Osteoblast (primary cell): ENCODE measurements at places on chromosomes 2 and 18. TPM values are rescaled to one million over a fixed set of nuclear protein-coding genes. Genes with fewer than 3 reads are reported as not detected.

The SERPINB5 gene
- not detected in 2 replicates for total RNA-seq

The ARID5A gene
- 7.6 and 9.7 TPM in 2 replicates for total RNA-seq

The FAM168B gene
- total RNA-seq = 100 and 117 TPM in 2 replicates

The TUBB8B gene
- not detected in 2 replicates for total RNA-seq

DNA sequence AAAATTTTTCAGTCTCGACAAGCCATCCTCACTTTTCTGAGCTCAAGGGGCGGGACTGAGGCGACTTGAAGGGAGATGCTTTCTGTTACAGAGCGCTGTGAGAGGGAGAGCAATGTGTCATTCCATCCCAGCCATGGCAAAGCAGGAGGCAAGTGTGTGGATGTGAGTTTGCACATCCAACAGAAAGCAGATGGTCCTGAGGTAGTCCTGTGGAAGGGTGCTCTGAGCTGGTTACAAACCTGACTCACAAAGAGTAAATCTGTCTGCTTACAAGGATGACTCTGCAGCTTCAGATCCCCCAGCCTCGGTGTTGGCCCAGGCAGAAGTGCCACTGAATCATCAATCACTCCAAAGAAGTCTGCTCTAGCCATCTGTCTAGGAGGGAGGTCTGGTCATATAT is 482.0 kb upstream of the DCC start:
- no peaks in the 10 kb centered on the region for H3K4me1 ChIP-seq
- H3K27me3 ChIP-seq = no peaks in the 10 kb centered on the region
- no peak overlapping the region for H3K4me3 ChIP-seq
- no peak for DNase-seq
- H3K36me3 ChIP-seq = no peaks in the 10 kb centered on the region

DNA sequence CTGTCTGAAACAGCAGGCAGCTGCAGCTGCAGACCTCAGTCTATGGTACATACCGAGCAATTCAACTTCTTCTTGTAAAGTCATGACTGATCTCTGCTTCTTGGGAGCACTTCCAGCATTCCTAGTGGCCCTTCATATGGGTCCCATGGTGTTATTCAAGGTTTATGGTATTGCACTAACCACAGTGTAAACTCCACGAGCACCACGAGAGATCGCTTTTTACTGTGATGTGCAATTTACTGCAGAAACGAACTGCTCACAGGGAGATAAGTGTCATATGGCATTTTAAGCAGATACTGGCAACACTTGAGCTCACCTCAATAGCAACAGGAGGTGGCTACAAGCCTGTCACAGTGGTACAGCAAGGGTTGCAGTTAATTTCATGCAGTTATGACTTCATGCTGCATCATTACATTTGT is 38.6 kb upstream of the SH3BP4 start:
- peaks cover 3% of the 10 kb centered on the region for H3K27me3 ChIP-seq
- DNase-seq = no peak
- H3K36me3 ChIP-seq = no peaks in the 10 kb centered on the region
- H3K4me3 ChIP-seq = no peak overlapping the region
- H3K27ac ChIP-seq = no peak overlapping the region

GRCh38 chr2:84959095-84959565 is 11.8 kb upstream of the KCMF1 start:
- peak overlapping the region; percentile 86 for H3K27ac ChIP-seq
- no peaks in the 10 kb centered on the region for H3K27me3 ChIP-seq
- H3K36me3 ChIP-seq = no peaks in the 10 kb centered on the region
- DNase-seq = peak; percentile 93

DNA sequence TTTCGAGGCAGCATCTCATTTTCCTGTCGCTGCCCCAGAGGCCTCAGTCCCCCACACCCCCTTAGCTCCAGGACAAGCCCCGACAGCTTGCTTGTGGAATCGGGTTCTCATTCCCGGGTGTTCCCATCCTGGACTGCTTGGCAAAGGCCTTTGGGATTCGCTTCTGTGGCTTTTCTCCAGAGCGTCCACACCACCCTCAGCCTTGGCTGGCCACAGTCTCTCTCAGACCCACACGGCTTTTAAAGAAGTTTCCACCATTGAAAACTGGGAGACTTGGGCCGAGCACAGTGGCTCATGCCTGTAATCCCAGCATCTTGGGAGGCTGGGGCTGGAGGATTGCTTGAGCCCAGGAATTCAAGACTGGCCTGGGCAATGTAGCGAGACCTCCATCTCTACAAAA is 2.7 kb downstream of the ESPNL start:
- no peaks in the 10 kb centered on the region for H3K27me3 ChIP-seq
- H3K4me3 ChIP-seq = no peak overlapping the region
- H3K27ac ChIP-seq = no peak overlapping the region
- H3K36me3 ChIP-seq = no peaks in the 10 kb centered on the region

GRCh38 chr18:36075862-36076587 is 8.7 kb upstream of the RPRD1A start:
- peaks cover 4% of the 10 kb centered on the region for H3K27me3 ChIP-seq
- H3K36me3 ChIP-seq = no peaks in the 10 kb centered on the region
- H3K4me1 ChIP-seq = peaks cover 7% of the 10 kb centered on the region
- no peak overlapping the region for H3K4me3 ChIP-seq
- H3K27ac ChIP-seq = no peak overlapping the region
- no peak for DNase-seq

DNA sequence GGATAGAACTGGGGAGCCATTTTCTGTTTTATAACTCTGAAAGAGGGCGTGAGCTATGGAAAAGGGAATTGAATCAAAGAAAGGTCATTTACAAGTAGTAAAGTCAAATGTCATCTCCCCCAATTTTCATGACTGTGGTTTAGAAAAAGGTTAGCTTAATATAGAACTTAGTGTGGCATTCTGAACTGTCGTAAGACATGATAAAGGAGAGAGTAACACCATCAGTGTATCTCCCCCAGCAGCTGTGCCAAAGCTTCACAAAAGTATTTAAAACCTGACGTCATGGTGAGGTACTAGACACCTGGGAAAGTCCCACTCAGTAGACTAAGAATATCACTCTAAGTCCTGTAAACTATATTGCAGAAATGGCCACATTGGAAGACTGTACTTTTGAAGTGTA is 5.8 kb upstream of the IKZF2 start:
- H3K36me3 ChIP-seq = no peaks in the 10 kb centered on the region
- H3K4me1 ChIP-seq = peaks cover 16% of the 10 kb centered on the region
- no peak overlapping the region for H3K27ac ChIP-seq

- H3K27me3 ChIP-seq = peaks cover 9% of the 10 kb centered on the region
- no peak overlapping the region for H3K27ac ChIP-seq
- no peaks in the 10 kb centered on the region for H3K4me1 ChIP-seq
- DNase-seq = no peak
- H3K36me3 ChIP-seq = no peaks in the 10 kb centered on the region
Observed at GRCh38 chr18:63083020-63083531, 236.5 kb downstream of the BCL2 start.

- H3K27me3 ChIP-seq = peaks cover 3% of the 10 kb centered on the region
- DNase-seq = no peak
- no peaks in the 10 kb centered on the region for H3K36me3 ChIP-seq
- H3K4me1 ChIP-seq = no peaks in the 10 kb centered on the region
Observed at GRCh38 chr2:53432936-53433335, 334.7 kb upstream of the CHAC2 start.

- no peaks in the 10 kb centered on the region for H3K4me1 ChIP-seq
- H3K27me3 ChIP-seq = no peaks in the 10 kb centered on the region
- H3K27ac ChIP-seq = no peak overlapping the region
- no peak for DNase-seq
- H3K36me3 ChIP-seq = no peaks in the 10 kb centered on the region
- no peak overlapping the region for H3K4me3 ChIP-seq
Observed at GRCh38 chr2:212228743-212229171, 309.8 kb downstream of the ERBB4 start.

- H3K36me3 ChIP-seq = no peaks in the 10 kb centered on the region
- no peak for DNase-seq
- H3K4me1 ChIP-seq = peaks cover 6% of the 10 kb centered on the region
- no peak overlapping the region for H3K27ac ChIP-seq
- H3K27me3 ChIP-seq = no peaks in the 10 kb centered on the region
- no peak overlapping the region for H3K4me3 ChIP-seq
Observed at GRCh38 chr2:12161085-12161484, 414.7 kb downstream of the LPIN1 start.

- no peak overlapping the region for H3K4me3 ChIP-seq
- no peaks in the 10 kb centered on the region for H3K36me3 ChIP-seq
- no peaks in the 10 kb centered on the region for H3K27me3 ChIP-seq
- H3K27ac ChIP-seq = no peak overlapping the region
- DNase-seq = no peak
- H3K4me1 ChIP-seq = no peaks in the 10 kb centered on the region
Observed at GRCh38 chr2:85802354-85803103, 48.7 kb downstream of the ATOH8 start.

- no peaks in the 10 kb centered on the region for H3K36me3 ChIP-seq
- H3K27ac ChIP-seq = no peak overlapping the region
- no peaks in the 10 kb centered on the region for H3K27me3 ChIP-seq
- DNase-seq = no peak
- H3K4me1 ChIP-seq = no peaks in the 10 kb centered on the region
- H3K4me3 ChIP-seq = no peak overlapping the region
Observed at GRCh38 chr2:117723888-117724434, 90.5 kb upstream of the DDX18 start.

DNA sequence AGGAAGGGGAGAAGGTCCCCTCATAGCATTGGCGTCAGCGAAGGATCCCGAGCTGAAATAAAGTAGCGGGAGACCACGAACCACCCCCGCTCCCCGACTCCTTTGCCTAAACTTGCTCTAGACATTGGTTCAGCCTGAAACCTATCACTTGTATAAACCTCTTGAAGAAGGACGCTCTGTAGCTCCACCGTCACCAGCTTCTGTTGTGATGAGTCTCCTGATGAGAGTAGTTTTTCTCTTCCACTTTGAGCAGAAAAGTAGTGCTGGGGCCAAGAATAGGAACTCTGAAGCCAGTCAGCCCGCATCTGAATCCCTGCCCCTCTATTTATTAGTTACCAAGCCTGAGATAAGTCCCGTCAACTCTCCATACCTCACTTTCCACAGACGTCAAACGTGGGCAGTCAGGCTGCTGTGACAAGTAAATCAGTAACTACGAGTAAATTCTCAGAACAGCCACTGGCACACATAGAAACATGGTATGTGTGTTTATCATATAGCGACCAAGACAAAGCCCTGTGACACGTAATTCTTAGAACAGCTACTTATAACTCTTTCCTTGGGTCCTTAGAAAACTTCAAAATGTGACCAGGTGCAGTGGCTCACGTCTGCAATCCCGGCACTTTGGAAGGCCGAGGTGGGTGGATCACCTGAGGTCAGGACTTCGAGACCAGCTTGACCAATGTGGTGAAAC is 61.7 kb downstream of the CD226 start:
- H3K27me3 ChIP-seq = no peaks in the 10 kb centered on the region
- H3K4me3 ChIP-seq = no peak overlapping the region
- no peaks in the 10 kb centered on the region for H3K36me3 ChIP-seq
- no peak overlapping the region for H3K27ac ChIP-seq
- DNase-seq = no peak
- H3K4me1 ChIP-seq = peaks cover 4% of the 10 kb centered on the region

DNA sequence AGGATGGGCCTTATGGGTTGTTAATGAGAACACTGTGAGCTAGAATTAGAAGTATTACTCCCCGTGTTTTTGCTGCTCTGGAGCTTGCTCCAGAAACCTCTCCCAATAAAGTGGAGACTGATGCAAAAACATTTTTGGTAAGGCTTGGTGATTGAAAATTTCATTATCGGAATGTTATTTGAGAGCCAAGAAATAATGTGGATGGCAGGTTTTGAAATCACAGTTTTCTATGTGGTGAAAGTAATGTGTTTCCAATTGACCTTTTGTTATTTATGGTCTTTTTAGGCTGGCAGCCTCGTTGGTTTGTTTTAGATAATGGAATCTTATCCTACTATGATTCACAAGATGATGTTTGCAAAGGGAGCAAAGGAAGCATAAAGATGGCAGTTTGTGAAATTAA is 5.1 kb downstream of the PLEKHA3 start:
- peaks cover 7% of the 10 kb centered on the region for H3K36me3 ChIP-seq
- H3K27me3 ChIP-seq = no peaks in the 10 kb centered on the region
- no peak overlapping the region for H3K4me3 ChIP-seq
- no peak for DNase-seq
